ENCODE measurements at places on chromosomes 7 and 10.
A peak's percentile ranks its signal among the peaks of the same experiment; 100 is the strongest.

- no peak for DNase-seq
These were observed 267.1 kb downstream of the PRPF18 start for GRCh38 chr10:13853854-13854253.

- peak; percentile 20 for DNase-seq
These were observed 44.5 kb upstream of the ACBD5 start for GRCh38 chr10:27285093-27285492.

DNA sequence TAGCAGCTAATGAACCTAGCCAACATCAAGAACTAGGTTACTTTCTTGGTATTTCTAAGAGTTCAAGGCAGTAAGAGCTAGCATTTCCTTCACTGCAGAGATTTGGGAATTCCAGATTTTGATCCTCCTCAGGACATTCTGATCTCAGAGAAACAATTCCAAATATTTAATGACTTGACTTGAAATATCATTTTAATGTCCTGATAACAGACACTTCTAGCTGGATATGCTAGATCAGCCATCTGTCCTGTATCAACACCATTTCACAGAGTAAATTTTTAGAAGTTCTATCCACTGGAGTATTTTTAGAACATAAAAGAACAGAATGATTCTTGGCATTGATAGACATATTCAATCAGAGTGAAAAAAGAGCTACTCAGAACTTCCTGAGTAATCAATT, 151.3 kb downstream of the RAPGEF5 start:
- DNase-seq, result no peak

DNA sequence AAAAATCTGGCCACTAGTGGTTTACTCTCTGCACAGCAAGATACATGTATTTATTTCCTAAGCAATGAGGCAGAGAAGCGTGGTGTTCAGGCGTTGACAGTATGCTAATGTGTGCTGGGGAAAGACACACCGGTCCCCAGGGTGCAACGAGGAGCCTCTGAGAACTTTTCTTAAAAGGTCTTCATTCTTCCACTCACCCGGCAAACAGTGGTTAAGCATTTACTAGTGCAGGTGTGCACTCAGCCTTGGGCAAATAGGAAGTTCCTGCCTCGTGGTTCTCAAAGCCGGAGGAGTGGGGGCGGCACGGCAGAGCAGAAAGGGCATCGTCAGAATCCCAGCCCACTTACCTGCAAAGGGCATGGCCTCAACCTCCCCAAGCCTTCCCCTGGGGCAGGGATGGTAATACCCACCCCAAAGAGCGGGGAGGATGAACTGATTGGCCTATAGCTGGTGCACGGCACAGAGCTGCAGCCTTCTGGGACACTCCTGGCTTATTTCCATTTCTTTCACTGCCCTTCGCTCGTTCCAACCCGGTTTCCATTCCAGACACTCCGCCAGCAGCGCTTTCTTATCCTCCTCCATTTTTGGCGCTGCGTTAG, 184.3 kb upstream of the CTBP2 start:
- DNase-seq, result no peak

- no peak for DNase-seq
These were observed 18.8 kb downstream of the CLRN3 start for GRCh38 chr10:127873901-127874470.

DNA sequence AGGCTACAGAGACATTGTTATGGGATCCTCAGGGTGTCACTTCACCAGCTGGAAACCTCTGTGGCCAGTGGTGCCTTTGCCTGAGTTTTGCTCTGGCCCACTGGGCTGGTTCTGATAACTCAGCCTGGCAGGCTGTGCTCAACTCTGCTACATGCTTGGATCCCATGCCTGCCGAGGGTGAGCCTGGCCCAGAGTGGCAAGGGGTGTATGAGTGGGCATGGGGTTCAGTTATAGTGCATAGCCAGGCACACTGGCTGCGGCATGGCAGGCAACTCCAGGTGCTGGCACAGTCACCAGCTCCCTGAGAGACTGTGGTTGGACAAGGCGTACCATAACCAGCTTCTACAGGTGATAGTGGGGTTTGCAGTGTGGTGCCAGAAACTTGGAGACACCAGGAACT, 107.0 kb upstream of the PCDH15 start:
- no peak for DNase-seq

DNA sequence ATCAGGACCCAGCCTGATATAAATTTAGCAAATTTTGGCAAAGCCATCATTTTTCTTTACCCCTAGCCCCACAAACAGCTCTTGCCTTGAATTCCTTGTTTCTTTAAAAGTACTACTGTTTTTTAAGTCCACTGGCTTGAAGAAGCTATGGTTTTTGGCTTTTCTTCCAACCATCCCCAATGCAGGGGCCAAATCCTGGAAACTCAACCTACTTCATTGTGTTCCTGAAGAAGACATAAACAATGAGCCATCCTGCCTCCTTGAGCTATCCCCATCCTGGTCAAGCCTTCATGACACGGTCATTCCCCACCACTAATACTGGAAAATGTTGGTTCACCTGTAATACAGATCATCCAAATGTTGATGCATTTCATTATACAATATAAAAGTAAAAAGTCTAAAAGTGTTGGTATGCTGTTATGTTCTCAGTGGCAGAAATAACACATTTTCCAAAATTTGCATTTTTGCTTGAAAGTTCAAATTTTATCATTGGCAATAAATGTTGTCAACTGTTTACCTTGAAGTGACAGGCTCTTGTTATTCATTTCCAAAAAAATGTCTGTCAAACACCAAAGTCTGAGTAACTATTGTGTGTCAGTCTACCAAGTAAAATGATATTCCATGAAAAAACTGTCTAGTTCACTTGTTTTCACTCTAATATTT, 92.2 kb downstream of the DOCK4 start:
- DNase-seq, result no peak

GRCh38 chr10:103519798-103520197, 26.3 kb downstream of the NEURL1 start:
- DNase-seq, result no peak

GRCh38 chr7:95027234-95027872, 120.0 kb downstream of the PPP1R9A start:
- DNase-seq, result no peak

GRCh38 chr10:1240341-1240775, 184.2 kb downstream of the WDR37 start:
- no peak for DNase-seq

DNA sequence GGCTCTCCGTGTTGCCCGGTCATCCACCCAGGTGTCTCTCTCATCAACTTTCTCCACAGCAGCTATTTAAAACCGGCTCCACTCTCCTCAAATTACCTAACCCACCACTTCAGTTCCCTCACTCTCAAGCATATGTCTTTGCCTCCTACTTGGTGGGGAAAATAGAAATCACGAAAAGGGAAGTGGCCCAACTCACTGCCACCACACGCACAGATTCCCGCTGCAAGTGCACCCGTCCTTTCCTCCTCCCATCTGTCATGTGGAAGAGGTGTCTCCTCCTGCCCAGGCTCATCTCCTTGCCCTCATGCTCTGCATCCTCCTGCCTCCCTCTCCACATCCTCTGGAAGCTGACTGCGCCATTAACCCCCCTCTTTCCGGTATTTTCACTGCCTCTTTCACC, 80.8 kb upstream of the MKX start:
- no peak for DNase-seq

DNA sequence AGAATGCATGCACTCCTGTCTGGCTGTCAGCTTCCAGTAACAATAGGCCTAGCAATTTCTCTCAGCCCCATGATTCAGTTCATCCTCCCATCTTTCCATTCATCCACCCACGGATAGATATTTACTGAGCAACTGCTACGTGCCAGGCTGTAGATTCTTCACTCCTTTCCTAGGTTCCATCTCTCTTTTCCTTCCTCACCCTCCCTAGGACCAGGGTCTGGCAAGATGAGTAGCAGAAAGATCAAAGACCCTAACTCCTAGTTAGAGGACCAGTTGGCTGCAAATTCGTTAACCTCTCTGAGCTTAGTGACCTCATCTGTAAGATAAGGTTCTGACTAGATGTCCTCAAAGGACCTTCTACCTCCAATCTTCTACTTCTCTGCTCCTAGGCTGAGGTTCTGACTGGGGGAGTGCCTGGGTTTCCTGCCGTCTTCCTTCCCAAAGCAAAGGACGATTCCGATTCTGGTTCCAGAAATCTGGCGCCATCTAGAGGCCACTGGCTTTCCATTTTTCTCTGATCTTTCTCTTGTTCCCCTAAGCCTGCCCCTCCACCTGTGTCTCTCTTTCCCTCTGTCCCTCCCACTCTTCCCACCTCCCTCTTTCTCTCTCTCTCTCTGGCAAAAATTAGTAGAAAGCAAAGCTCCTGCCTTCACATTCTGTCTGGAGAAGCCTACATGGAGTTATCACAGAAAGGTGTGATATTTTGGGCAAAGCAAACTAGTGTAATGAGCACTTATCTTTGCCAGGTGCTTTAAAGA, 26.2 kb downstream of the TBATA start:
- peak; percentile 79 for DNase-seq

GRCh38 chr10:62826273-62826672, 10.1 kb upstream of the EGR2 start:
- DNase-seq, result no peak

- no peak for DNase-seq
These were observed 72.2 kb upstream of the DLX6 start for GRCh38 chr7:96933067-96933645.

- DNase-seq, result peak; percentile 46
These were observed 32.7 kb upstream of the RASGEF1A start for GRCh38 chr10:43299579-43299978.

DNA sequence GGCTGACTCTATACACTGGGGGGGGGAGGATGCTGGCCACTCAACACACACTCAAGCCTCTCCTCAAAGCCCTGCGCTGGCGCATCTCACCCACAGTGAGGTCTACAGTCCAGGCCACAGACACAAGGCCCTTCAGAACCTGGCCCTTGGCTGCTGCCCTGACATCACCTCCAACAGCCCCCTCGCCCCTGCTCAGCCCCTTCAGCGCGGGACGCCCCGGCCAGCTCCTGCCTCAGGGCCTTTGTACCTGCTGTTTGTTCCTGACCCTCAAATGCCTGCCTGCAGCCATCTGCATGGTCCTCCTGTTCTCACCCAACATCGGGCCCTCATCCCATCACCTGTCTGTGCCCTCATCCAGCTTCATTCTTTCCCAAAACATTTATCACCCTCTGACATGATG, 572.6 kb downstream of the DNAJB6 start:
- DNase-seq, result no peak

GRCh38 chr7:24463474-24463873, 109.8 kb upstream of the PALS2 start:
- DNase-seq, result no peak

DNA sequence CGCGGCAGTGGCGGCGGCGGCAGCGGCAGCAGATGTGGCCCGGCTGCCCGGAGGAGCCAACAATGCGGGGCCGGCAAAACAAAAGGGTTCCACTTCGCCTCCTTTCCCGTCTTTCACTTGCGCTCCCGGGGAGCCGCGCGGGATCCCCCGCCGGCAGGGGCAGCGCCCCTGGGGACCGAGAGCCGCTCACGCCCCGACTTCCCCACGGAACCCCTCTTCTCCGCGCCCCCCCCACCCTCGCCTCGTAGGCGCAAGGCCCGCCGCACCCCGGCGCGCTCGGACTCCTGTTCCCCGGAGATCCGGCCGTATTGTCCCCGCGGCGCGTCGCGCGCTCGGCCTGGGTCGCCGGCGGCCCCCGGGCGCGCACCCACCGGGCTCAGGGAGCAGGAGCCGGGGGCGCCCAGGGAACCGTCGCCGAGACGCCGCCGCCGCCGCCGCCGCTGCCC, 854 bp downstream of the CTBP2 start:
- peak; percentile 17 for DNase-seq

GRCh38 chr7:48634116-48634632, 290.2 kb upstream of the CDC14C start:
- DNase-seq, result no peak

GRCh38 chr7:74269757-74270277, 15.6 kb upstream of the RFC2 start:
- peak; percentile 56 for DNase-seq

Data from stimulated activated naive CD8-positive, alpha-beta T cell treated with anti-CD3 and anti-CD28 coated beads, Interleukin-15, Interleukin-2, amounts not matched to agents 100 U/mL and 50 U/mL, for 24 hours (primary cell).